ENCODE measurements at places on chromosomes 11 and 22.

- DNase-seq: no peak
Observed at GRCh38 chr11:68471360-68472340, 11.1 kb downstream of the PPP6R3 start.

DNA sequence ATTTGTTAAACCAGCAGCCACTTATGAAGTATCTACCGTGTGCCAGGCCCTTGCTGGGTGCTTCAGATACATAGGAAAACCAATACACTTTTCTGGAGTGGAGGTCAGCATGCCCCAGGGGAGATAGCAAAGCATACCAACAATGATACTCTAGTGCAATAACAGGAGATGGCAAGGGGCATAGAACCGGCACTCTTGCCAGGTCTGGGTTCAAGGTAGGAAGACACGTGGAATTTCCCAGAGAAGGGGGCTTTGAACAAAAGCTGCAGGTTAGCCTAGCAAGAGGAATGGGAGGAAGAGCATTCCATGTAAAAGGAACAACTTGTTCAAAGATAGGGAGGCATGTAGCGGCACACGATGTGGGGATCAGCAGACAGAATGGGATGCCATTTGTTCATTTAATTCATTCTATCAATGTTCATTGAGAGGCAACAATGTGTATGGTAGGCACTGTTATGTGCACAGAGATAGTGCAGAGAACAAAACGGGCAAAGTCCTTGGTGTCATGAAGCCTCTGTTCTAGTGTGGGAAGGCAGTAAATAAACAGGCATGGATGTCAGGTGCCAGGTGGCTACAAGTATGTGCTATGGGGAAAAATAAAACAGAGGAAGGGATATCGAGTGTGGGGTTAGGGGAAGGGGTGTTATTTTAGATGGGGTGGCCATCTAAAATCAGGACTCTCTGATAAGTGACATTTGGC lies 162.6 kb upstream of the E2F8 start:
- no peak for DNase-seq

- peak; percentile 39 for DNase-seq
Observed at GRCh38 chr11:10076458-10077141, 217.4 kb downstream of the SBF2 start.

- no peak for DNase-seq
Observed at GRCh38 chr11:85758026-85758425, 52.9 kb downstream of the SYTL2 start.

DNA sequence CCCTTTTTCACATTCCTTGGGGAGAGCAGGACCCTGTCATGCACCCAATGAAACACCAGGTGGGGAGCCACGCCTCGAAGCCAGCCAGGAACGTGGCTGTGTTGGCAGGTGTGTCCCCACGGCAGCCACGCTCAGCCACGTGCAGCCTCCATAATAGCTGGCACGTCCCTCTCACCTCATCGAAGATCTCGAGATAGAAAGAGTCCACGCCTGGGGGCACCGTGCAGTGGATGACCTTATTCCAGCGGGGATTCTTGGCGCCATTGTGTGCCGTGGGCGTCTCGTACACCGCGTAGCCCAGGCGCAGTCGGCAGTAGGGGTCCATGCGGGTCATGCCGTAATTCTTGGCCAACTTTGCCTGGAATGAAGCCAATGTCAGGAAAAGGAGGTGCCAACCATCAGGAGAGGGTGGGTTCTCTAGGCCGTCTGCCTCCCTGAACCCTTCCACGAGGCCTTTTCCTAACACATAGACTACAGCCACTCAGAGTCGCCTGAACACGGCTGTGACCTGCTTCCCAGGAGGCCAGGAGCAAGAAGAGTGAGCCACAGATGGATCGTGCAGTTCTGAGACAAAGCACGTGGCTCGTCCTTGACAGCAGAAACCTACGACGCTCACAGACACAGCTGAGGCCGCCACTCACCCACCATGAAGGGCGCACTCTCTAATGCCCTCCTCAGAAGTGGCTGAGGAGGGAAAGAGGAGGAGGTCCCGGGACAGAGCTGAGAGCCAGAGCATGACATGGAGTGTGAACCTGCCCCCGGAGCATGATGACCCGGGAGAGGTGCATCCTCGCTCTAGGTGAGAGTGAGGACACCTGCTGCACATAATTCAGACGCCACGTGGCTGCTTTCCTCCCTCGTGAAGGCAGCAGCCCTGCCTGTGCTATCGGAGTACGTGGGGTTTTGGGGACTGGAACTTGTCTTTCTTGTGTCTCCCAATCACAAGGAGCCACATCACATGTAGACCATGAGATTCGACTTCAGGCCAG lies 19.1 kb downstream of the TOLLIP start:
- no peak for DNase-seq

DNA sequence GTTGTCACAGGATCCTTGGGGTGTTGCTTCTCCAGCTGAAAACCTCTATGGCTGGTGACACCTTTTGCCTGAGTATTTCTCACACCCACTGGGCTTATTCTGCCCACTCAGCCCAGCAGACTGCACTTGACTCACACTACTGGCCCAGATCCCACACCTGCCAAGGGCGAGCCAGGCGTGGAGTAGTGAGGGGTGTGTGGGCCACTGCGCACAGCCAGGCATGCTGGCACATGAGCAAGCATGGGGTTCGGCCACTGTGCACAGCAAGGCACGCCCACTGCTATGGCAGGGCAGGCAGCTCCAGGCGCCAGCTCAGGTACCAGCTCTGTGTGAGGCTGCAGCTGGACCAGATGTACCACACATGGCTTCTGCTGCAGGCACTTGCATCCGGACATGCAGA lies 116.5 kb upstream of the MTNR1B start:
- no peak for DNase-seq

DNA sequence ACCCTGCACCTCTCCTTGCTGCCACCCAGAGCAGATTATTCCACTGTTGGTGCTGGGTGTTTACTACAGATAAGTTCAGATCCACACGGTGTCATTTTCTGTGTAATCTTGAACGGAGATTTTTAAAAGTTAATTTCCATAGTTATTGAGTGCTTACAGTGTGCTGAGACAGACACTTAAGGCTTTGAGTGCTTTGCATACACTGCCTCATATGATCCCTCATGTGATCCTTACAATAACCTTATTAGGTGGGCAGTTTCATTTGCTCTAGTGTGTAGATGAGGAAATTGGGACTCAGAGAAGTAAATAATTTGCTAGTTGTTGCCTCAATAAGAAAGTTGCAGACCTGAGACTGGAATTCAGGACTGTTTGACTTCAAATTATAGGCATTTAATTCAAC lies 32.3 kb upstream of the ME3 start:
- DNase-seq: no peak

DNA sequence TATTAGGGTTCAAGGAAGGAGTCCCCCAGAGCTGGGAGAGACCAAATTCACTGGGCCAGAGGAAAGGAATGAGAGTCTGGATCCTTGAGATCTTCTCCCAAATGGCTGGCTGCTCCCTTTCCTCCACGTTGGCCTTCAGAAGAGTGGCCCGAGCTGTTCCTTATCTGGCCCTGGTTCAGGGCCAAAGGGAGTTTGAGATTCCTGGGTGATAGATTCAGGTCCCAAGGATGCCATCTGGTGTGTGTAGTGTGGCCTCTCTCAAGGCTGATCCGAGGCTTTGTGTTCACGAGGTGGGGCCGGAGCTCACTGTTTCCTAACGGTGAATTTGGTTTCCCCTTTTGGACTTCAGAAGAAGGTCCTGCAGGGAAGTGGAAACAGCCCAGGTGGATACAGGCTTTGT lies 17.4 kb upstream of the ABCC8 start:
- no peak for DNase-seq

DNA sequence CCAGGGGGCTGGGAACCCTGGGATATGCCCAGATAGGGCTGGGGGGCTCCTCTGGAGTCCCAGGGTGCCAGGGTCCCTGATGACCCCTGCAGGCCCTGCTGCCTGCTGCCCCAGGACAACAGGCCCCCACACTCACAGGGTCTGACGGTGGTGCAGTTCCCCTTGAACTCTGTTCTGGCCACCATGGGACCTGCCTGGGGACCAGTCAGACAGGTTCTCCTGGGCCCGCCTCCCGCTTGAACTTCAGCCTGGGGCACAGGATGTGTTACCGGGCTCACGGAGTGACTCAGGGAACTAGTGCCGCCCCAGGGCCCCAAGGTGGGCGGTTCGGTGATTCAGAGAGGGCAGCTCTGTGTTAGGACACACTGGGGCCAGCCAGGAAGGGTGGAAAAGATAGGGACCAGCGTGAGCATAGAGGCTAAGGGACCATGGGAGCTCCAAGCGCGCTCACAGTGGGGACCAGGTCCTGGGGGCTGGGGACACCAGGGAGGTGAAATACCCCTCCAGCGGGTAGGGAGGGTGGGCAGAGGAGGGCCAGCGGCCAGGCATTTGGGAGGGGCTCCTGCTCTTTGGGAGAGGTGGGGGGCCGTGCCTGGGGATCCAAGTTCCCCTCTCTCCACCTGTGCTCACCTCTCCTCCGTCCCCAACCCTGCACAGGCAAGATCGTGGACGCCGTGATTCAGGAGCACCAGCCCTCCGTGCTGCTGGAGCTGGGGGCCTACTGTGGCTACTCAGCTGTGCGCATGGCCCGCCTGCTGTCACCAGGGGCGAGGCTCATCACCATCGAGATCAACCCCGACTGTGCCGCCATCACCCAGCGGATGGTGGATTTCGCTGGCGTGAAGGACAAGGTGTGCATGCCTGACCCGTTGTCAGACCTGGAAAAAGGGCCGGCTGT lies 21.5 kb upstream of the TXNRD2 start:
- DNase-seq: no peak

GRCh38 chr11:9385327-9385899 lies 961 bp downstream of the IPO7 start:
- DNase-seq: peak; percentile 17

DNA sequence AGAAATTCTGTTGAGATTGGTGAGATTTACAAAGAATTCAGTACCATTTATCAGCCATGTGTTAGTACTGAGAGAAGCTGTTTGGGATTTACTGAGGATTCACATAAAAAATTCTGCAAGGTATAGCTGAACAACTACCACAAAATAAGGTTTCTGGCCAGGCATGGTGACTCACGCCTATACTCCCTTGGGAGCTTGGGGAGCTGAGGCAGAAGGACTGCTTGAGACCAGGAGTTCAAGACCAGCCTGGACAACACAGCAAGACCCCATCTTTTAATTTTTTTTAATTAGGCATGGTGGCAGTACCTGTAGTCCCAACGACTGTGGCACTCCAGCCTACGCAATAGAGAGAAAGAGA lies 86.7 kb downstream of the SIK3 start:
- DNase-seq: no peak

- no peak for DNase-seq
Observed at GRCh38 chr11:67422891-67423290, 5.4 kb upstream of the RPS6KB2 start.

DNA sequence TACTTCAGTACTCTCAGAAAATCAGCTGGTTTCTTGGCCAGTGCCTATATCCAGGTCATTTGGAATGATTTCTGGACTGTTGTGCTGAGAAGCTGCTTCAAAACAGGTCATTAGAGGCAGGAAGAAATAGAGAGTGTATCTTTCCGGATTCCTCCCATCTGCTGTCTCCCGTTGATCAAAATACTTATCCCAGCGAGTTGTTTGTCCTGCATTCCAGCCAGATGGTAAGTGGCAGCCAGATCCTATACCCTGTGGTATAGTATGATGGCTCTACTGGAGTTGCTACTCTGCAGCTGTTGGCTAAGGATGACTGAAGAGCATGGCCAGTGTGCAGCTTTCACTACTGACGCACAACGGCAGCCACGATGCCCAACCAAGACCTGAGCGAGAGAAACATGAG lies 560.9 kb upstream of the ANO5 start:
- DNase-seq: no peak

GRCh38 chr22:45007391-45008185 lies 2.2 kb downstream of the PHF21B start:
- no peak for DNase-seq

- no peak for DNase-seq
Observed at GRCh38 chr11:130076778-130077481, 7.2 kb downstream of the APLP2 start.

GRCh38 chr22:41410311-41410751 lies 28.6 kb downstream of the TEF start:
- no peak for DNase-seq

- DNase-seq: no peak
Observed at GRCh38 chr11:78912778-78913177, 338.1 kb upstream of the NARS2 start.

- no peak for DNase-seq
Observed at GRCh38 chr11:15276621-15277020, 161.9 kb downstream of the INSC start.

- no peak for DNase-seq
Observed at GRCh38 chr11:119363851-119364590, 17.5 kb downstream of the USP2 start.

DNA sequence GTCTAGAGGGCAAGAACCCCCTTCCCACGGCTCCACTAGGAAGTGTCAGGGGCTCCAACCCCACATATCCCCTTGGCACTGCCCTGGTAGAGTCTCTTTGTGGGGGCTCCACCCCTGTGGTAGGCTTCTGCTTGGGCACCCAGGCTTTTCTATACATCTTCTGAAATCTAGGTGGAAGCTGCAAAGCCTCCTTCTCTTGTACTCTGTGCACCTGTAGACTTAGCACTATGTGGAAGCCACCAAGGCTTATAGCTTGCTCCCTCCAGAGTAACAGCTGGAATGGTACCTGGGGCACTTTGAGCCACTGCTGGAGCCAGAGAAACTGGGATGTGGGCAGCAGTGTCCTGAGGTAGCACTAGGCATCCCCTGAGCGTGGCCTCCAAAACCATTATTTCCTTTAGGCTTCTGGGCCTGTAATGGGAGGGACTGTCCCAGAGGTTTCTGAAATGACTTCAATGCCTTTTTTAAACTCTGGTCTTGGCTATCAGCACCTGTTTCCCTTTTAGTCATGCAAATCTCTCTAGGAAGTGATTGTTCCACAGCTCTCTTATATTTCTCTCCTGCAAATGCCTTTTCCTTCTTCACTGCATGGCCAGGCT lies 68.4 kb downstream of the TRAF6 start:
- DNase-seq: no peak

GRCh38 chr11:16505481-16505880 lies 149.1 kb upstream of the SOX6 start:
- no peak for DNase-seq

DNA sequence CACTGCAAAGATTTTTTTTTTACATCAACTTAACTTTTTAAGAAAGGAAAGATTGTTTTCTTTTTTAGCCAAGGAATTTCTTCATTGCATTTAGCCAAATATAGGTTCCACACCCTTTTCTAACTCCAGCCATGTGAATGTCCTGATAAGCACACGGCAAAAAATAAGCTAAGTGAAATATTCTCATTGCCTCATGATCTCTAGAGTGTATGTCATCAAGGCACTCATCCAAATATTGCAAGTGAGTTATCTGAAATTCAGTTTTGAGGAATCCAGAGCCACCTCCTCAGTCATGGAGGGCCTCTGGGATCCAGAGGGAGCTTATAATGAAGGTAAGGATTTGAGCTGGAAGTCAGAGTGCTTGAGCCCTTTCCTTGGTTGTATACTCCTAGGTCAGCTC lies 80.0 kb downstream of the BLID start:
- DNase-seq: no peak

- peak; percentile 11 for DNase-seq
Observed at GRCh38 chr11:111765320-111765983, 737 bp downstream of the PPP2R1B start.

DNA sequence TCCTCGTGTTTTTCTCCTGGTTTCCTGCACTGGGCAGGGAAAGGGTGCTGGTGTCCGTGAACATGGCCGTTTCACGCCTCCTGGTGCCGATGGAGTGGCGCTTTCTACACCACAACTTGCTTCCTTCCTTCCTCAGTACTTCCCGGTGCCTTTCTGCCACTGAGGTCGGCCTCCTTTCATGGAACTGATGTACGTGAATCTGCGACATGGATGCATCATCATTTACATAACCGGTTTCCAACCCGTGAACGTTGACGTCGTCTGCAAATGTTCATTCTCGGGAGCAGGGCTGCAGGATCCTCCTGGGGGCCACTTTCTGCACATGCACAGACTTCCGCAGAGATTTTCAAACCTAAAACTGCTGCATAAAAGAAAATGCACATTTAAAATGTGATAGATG lies 474.4 kb downstream of the BRD1 start:
- no peak for DNase-seq

Measured in MM.1S (cell line).